Stimulated activated memory B cell treated with anti-CD40 and anti-IgM and Interleukin-4, amounts not matched to agents 10 μg/mL and 1 μg/mL and 100 μg/mL, for 72 hours (primary cell): ENCODE measurements at places on chromosomes 13 and 19.

DNA sequence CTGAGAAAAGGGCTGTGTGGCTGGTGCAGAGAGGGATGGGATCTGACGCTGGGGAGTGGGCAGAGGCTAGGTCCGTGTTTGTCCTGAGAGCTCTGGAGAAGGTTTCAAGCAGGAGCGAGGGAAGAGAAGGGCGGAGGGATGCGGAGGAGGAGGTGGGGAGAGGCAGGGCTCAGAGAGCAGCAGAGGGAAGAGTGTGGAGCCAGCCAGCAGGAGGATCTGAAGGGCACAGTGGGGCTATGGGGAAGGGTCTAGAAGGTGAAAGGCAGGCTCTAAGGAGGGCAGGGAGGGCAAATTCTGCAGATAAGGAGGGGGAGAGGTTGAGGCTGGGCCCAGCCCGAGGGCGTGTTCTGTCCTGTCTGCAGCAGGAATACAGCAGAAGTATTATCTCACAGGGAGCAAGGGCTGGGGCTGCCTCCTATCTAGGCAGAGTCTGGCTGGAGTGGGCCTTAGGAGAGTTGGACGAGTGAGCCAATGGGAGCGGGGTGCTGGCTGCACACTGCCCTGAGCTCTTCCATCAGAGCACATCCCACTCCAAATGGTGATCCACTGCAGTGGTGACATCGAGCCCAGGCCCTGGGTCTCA is 6.1 kb downstream of the AP2A1 start:
- no peak for ATAC-seq

DNA sequence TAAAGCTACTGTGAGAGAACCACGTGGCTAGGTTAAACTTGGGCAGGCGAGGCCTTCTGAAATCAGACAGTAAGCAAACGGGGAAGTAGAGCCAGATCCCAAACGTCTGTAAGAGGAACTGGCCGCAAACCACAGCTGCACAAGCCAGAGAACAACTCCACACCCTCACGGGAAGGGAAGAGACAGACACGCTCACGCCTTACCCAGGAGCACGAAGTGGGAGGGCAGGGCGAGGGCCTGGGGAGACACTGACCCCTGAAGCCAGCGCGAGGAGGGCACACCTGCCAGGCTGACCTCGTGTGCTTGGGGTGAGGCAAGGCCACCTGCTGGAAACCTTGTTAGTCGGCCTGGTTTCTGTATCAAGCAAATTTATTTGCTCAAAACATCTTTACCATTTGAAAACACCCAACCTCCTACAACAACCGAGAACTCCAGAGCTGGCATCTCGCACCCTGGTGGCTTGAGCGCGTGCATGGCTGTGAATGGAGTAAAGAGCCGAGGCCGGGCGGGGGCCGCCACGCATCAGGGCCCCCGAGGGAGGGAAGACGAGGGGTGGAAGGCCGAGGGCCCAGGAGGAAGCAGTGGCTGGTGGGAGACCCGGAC is 7.3 kb downstream of the POLR2E start:
- ATAC-seq, result peak; percentile 72

GRCh38 chr19:1468821-1469254 is 10.2 kb downstream of the C19orf25 start:
- peak; percentile 29 for ATAC-seq

DNA sequence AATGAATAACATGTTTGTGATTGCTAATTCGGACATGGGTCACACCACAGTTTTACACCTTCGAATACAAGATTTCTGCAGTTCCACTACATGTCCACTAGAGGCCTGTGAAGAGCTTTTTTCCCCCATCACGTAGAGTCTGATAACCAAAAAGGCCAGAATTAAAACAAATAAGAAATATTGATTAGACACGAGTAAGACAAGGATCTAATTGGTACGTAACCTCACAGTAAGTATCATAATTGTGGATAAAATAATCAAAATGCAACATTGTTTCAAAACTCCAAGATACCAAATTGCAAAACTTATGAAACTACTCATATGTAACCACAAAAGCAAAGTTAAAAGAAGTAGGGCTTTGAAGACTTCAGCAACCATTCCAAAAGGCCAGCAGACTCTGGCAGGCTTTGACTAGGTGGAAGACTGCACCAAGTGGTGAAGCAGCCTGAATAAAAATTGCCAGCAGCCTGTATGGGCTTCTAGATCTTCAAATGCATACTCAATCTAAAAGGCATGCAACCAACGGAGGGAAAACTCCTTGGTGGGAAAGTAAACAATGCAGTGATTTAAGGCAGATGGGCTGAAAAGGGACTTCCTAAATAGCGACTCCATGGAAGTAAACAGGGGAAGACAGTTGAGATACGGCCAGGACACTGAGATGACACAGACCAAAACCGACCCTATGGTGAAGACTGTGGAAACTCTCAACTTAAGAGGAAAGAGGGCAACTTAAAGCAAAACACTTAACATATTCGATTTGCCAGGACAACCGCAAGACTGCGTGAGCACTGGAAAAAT is 56.7 kb downstream of the STARD13 start:
- no peak for ATAC-seq

GRCh38 chr13:95137096-95137495 is 164.2 kb downstream of the ABCC4 start:
- peak; percentile 50 for ATAC-seq

- ATAC-seq, result no peak
These were observed 95.5 kb downstream of the OXGR1 start for GRCh38 chr13:96898646-96899254.

GRCh38 chr13:110233181-110233950 is 73.6 kb downstream of the COL4A1 start:
- ATAC-seq, result no peak

GRCh38 chr13:28890712-28891111 is 70.6 kb downstream of the MTUS2 start:
- ATAC-seq, result no peak

DNA sequence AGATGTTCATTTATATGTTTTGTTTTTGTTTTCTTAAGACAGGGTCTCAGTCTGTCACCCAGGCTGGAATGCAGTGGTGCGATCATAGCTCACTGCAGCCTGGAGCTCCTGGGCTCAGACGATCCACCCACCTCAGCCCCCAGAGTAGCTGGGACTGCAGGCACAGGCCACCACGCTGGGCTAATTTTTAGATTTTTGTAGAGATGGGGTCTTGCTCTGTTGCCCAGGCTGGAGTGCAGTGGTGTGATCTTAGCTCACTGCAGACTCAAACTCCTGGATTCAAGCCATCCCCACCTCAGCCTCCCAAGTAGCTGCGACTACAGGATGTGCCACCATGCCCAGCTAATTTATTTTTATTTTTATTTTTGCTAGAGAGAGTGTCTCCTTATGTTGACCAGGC is 45.7 kb downstream of the NFIC start:
- no peak for ATAC-seq

- ATAC-seq, result peak; percentile 61
These were observed 345 bp downstream of the ZNF257 start for GRCh38 chr19:22052644-22053013.

DNA sequence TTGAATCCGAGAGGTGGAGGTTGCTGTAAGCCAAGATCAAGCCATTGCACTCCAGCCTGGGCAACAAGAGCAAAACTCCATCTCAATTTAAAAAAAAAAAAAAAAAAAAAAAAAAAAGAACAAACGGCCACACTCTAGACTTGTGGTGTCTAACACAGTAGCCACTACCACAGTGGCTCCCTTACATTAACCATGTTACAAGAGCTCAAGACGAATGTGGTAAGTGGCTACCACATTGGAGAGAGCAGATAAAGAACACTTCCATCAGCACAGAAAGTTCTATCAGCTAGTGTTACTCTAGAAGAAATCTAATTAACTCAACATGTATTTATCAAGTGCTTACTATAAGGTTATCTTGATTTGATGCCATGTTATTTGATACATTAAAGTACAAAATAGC is 11.5 kb downstream of the XPO4 start:
- ATAC-seq, result no peak

- no peak for ATAC-seq
These were observed 13.2 kb downstream of the DHX34 start for GRCh38 chr19:47362321-47362720.

GRCh38 chr19:11261971-11262839 is at the start of gene DOCK6:
Gene DOCK6 (minus strand): TSS chr19:11262524. CDS start chr19:11262440, 84 bp downstream.
- ATAC-seq, result peak; percentile 66

DNA sequence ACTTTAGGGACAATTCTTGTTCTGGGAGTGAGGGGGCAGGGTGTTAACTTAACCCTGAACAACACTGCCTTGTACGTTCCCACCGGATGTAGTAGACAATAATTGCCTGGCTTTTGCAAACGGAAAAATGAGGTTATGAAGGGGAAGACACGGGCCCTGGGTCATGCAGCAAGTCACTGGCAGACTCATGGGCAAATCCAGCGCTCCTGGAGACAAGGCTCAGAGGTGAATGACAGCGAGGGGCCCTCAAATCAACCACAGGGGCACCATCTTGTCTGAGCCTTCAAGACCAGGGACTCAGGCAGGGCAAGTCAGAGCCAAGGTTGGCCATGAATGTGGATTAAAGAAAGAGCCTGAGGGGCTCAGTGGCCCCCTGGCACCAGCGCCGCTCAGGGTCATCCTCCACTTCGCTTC is 2.8 kb downstream of the RASA3 start:
- ATAC-seq, result no peak

- ATAC-seq, result no peak
These were observed 11.3 kb upstream of the RNASEH2B start for GRCh38 chr13:50898338-50898737.

GRCh38 chr13:77429320-77430142 is 102.6 kb upstream of the MYCBP2 start:
- peak; percentile 95 for ATAC-seq

GRCh38 chr19:40717880-40718773 is 1.2 kb downstream of the ITPKC start:
- ATAC-seq, result no peak

DNA sequence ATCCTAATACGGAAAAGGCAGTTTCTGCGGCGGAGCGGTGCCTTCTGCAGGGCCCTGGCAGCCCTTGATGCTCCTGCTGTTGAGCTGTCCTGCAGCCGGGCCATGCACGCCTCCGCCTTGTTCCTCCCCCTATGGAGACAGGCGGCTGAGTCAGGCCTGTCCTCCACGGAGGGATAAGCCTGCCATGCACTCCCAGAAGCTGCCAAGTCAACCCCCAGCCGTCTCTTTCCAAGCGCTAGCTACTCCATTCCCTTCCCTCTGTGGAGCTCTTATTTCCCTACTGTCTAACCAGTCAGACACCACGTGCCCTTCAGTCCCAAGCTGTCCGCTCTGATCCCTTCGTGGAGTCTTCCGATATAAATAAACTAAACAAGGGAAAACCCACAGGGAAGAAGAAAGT is 197.0 kb downstream of the COL4A1 start:
- ATAC-seq, result no peak

GRCh38 chr13:113672002-113672651 is 5.1 kb downstream of the GRK1 start:
- ATAC-seq, result no peak

- ATAC-seq, result no peak
These were observed 469.4 kb downstream of the KLF12 start for GRCh38 chr13:73664851-73665250.

DNA sequence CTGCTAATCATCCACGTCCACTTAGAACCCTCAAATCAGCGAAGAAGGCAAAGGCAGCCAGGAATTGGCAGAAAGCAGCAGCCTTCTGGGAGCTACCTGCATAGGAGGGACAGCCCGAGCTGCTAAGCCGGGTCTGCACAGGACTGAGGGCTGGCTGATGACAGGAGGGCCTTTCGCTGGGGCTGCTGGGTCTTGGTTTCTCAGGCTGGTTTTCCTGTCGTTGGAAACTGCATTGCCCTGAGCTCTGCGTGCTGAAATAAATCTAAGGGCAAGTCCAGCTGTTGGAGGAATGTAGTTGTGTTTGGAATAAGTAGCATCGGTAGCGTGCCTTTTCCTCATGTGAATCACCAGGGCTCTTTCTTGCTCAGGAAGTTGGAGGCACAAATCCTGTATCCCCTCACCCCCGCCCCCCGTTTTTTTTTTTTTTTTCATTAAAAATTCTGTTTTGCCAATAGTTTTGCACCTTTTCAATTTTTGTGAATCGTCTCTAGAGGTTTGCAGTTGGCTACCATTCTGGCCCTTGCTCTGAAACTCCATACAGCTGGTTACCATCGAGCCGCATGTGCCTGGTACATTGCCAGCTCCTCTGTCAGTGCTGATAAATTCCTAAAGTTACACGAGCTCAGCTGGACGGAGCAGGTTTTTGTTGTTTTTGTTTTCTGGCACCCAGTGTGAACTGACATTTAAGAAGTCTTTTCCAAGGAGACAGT is 193.9 kb upstream of the RNF113B start:
- no peak for ATAC-seq

GRCh38 chr13:75352641-75353327 is 129.2 kb downstream of the TBC1D4 start:
- ATAC-seq, result no peak

DNA sequence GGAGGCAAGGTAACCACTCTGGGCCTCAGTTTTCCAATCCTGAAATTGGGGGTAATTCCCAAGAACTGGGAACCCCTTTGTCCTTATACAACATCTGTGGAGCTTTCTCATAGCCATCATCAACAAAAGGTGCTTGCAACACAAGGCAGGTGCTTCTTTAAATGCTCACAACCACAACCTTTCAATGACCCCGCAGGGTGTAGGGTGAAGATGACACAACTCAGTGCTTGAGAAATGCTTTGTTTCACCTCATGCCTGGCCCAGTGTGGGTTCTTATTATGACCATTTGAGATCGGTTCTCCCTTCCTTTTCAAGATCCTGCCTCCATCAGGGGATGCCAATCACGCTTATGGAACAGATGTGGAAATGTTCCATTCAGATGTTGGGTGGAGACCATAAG is 8.4 kb downstream of the WIZ start:
- no peak for ATAC-seq

DNA sequence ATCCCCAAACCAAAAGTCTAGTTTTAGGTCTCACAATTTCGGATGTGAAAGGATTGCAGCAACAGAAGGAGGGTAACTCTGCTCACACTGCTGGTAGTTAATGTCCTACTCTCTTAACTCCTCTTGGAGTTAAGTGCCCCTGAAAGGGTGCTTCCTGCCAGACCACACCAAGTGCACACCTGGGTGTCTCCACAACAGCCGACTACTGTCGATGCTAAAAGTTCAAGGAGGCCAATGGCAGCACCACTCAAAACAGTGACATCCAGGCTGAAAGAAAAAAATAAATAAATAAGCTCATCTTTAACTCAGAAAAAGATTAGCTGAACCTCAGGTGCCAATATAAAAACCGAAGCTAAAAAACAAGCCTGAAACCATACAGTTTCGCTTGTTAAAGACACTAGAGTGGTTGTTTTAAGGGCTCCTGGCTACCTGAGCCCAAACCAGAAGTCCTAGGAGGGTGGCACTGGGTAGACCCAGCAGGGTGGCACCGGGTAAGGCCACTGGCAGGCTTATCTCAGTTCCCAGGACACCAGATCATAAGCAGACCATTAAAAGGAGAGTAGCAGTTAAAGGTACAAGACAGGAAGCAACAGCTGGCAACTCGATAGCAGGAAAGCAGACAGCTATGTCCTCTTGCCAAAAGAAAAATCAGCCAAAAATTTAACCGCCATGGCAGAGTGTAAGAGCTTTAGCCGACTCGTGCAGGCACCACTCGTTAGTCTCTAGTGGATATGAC is 39.3 kb downstream of the BRD4 start:
- no peak for ATAC-seq

DNA sequence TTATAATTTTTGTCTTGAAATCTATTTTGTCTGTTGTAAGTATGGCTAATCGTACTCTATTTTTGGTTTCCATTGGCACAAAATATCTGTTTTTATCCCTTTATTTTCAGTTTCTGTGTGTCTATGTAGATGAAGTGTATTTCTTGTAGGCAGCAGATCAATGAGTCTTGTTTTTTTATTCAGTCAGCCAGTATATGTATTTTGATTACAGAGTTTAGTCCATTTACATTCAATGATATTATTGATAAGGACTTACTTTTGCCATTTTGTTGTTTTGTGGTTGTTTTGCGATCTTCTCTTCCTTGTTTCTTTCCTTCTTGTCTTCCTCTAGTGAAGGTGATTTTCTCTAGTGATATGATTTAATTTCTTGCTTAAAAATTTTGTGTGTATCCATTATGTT is 336.3 kb upstream of the SPRY2 start:
- ATAC-seq, result no peak
